NCI-H2081 (cell line): ENCODE measurements at places on chromosomes 13 and 19.

DNA sequence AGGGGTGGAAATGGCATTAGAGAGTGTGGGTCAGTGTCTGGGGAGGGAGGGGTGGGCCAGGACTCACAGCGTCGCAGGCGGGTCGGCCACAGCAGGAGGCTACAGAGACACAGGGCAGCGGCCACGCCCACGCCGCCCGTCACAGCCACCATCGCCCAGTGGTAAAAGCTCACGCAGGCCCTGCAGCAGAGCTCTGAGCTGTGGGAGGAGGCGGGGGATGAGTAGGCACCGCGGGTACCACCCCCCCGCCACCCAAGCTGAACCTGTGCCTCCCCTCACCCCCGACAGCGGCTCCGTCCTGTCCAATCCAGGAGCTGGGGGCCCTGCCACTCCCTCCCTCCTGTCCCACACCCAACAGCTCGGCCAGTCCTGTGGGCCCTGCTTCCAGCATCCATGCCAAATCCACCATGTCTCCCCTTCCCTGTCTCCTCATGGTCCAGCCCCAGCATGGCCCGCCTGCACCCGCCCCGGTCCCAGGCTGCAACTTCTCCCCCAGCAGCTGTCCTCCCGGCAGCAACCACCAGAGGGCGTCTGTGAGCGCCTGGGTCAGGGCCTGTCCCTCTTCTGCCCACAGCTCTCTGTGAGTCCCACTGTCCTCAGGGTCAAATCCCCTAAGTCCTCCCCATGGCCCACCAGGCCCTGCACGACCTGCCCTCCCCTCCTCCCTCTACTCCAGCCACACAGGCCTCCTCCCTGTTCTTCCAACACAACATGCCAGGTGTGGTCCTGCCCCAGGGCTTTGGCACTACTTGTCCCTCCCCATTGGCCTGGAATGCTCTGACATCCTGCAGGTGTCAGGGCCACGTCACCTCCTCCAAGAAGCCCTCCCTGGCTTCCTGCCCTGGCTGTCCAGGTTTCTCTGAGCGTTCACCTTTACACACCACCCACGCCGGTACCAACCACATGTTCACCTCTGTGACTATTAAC lies 6.0 kb downstream of the TEKTIP1 start:
- DNase-seq = peak; percentile 12

GRCh38 chr13:90336507-90336906 lies 1011.0 kb upstream of the MIR17HG start:
- no peak for DNase-seq

GRCh38 chr13:22960827-22961226 lies 220.0 kb upstream of the SGCG start:
- no peak for DNase-seq

GRCh38 chr19:16446724-16447368 lies 24.9 kb downstream of the EPS15L1 start:
- DNase-seq = no peak

DNA sequence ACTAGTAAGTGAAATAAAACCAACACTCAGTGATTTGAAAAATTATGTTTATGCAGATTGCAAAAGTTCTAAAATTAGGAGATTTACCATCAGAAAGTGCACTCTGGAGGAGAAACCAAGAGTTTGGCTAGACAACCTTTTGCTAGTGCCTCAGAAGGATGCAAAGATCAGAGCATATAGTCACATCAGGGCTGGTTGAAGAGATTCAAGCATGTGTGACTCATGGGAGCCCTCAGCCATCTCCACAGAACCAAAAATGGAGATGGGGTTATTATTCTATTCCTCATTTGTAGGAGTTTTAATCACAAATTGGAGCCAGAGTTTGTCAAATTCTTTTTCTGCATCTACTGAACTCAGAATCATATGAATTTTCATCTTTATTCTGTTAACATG lies 32.9 kb upstream of the OXGR1 start:
- no peak for DNase-seq

DNA sequence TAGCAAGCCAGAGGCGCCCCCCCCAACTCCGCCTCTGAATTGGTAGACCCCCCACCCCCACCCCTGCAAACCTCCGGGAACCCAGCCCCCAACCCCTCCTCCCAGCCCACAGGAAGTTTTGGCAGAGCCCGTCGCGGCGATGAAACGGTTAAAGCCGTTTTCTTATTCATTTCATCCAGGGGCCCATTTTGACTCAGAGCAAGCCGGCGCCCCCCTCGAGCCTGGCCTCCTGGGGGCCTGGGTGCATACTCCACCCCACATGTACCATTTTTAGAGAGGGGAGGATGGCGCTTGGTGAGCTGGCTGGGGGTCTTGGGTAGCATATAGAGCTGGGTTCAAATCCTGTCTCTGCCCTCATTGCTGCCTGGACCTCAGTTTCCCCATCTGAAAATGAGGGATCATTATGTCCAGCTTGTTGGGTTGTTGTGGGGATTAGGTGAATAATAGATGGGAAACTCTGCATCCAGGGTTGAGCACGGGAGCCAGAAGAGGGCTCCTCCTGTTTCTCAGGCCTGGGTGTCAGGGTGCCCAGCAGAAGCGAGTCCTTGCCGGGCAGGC lies 7.9 kb upstream of the JUNB start:
- no peak for DNase-seq

DNA sequence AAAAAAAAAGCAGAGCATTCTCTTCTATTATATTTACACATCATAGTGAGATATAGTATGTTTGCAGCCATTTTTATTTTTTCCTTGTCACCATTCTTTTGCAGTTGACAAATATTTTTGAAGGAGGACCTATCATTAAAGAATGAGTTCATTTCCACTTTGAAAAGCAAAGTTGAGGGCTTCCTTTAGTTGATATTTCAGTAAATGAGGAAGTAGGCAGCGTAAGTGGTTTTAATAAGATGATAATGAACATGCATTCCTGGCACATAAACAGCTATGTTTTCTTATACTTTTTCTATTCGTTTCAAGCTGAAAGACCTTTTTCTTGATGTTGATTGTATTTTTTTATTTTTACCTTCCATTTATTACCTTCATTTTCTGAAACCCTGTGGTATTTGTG lies 66.2 kb downstream of the ZMYM2 start:
- DNase-seq = no peak

- DNase-seq = no peak
Measured at GRCh38 chr13:48925001-48925400, 50.7 kb upstream of the FNDC3A start.

- DNase-seq = no peak
Measured at GRCh38 chr13:79434556-79434955, 28.5 kb upstream of the RBM26 start.

- DNase-seq = no peak
Measured at GRCh38 chr19:17220207-17220758, 5.1 kb downstream of the USE1 start.
